ENCODE measurements at places on chromosomes 5 and 9.

DNA sequence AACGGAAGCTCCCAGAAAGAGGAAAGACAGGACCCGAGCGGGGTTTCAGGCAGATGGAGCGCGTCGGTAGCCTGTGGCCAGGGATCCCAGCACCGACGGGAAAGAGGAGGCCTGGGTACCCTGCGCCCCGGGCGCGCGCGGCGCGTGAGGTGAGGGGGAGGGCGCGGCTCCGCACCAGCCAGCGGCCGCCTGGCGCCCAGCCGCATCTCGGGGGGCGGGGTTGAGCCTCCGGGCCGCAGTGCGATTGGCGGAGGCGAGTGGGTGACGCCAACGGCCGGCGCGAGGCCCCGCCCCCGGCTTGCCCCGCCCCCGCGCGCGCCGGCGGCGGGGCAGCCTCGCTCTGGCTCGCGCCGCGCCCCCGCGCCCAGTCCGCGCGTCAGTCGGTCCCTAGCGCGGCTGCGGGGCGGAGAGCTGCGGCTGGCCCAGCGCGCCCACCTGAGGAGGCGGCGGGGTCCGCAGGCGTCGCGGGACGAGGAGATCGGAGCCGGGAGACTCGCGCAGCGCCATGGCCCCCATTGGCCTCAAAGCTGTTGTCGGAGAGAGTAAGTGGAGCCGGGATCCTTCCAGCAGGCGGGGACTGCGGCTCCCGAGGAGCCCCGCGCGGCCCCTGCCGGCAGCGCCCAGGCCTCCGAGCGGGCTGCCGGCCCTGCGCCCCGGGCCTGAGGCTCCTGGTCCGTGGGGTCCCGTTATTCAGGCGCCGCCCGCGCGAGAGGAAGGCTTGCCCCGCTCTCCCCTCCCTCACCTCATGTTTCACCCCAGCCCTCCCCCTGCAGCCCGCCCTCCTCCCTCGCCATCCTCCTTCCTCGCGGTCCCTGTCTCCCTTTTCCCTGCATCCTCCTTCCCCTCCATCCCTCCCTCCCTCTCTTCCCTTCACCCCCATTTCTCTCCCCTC is at the start of gene STXBP1:
Gene STXBP1, plus strand, starts transcription at position 379 of the 892 bp plus-strand sequence. Its CDS starts 127 bp downstream, at position 506.
- DNase-seq, result peak; percentile 77

DNA sequence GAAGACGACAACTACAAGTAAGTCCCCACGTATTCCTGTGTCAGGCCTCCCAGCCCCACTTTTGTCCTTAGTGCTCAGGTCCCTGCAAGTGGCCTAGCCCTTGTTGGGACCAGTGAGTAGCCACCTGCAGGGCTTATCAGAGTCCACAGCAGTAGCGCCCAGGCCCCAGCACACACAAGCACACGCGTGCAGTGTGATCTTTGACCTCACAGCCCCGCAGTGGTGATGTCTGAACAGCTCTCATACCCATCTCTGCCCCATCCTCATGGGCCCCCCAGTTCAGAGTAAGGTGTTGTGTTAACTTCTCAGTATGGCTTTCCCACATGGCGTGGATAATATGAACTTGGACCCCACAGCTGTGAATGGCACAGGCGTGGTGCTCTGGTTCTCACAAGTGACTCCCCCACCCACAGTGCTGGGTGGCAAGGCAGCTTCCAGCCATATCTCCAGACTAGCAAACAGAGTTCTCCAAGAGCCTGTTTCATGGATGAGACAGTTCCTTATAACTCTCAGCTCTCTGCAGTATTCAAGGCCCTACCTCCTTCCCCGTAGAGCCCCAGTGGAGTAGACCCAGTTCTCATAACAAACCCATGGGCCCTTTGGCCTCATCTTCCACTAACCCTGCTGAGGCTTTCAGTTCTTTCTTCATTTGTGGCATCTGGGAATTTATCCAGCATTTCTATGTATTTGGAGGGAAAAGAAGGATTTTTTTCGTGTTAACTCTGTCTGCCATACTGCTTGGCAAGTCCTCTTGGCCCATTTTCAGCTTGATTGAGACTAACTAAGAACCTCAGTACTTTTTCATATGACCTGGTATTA is 46.5 kb upstream of the ANGPTL2 start:
- no peak for DNase-seq

DNA sequence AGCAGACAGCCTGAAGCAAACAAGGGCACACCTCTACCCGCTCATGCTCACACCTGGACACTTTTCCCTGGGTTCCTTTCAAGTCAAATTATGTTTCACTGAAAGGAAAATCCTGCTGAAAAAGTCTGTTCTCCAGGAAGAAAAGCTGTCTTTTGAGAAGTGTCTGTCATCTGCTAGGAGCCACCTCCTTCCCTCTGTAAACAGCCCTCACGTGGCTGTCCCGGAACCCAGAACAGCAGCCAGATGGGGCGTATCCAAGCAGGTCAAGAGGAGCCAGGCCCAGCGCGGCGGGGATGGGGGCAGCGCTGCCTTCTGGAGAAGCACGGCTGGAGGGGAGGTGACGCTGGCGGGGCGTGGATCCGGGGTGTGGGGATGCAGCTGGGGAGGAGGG is at the start of gene PNPLA7:
Gene PNPLA7, minus strand, starts transcription at position 172 of the 391 bp plus-strand sequence. CDS start 205 bp downstream, outside the sequence.
- peak; percentile 57 for DNase-seq

GRCh38 chr5:142770650-142771609 is 753 bp downstream of the ARHGAP26 start:
- peak; percentile 47 for DNase-seq

GRCh38 chr9:76516871-76517270 is 57.9 kb downstream of the GCNT1 start:
- DNase-seq, result no peak
